Hippocampal formation (tissue), 2 donors: ENCODE measurements at places on chromosomes 6 and 20.
A peak's percentile ranks its signal among the peaks of the same experiment; 100 is the strongest.

GRCh38 chr6:43713643-43714310 is 26.2 kb upstream of the MRPS18A start:
- DNase-seq, result no peak

DNA sequence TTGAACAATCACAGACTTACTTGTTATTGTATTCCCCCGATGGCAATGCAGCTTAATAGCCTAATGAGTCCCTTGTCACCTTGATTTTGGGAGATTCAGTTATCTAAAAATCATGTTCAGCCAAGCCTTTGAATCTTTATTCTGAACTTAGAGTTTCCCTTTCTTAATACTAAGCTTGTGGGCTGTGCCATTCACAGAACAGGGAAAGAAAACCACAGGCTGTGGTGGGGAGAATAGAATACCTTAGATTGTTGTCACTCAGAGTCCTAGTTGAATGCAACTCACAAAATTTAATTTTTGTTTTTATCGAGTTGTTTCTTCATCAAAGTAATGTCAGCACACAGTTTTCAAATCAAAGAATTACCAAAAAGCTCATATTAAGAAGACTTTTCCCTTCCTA is 37.4 kb downstream of the RFPL4B start:
- no peak for DNase-seq

- no peak for DNase-seq
Measured at GRCh38 chr6:147947521-147947920, 395.1 kb upstream of the SASH1 start.

DNA sequence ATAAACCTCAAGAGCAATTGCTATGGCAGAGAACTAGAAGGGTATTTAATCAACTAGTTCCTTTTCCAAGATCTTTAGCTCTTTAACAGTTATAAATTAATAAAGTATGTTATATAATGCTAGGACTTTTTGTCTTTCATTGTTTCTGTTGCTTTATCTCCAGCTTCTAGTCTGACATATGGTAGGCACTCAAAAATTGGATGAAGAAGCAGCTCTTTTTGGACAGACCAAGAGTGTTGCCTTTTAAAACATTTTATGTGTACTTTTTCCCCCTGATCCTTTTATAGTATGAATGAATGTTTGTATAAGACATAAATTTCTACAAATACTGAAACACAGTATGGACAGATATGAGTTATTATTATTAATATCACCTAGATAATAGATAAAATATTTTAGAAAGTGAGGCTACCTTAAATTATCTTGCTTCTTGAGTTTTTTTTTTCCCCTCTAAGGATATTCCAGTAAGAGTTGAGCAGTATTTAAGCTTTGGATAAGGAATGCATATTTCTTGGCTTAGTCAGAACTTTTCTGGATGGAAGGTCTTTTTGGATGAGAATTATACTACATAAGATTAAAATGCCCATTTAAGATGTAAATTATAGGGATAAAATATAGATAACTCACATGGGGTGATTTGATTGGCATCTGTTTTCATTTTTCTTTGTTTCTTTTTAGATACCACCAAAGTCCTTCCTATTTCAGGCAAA is 16.6 kb downstream of the LAMA2 start:
- no peak for DNase-seq

- DNase-seq, result no peak
Measured at GRCh38 chr6:142926177-142926493, 18.8 kb downstream of the HIVEP2 start.

DNA sequence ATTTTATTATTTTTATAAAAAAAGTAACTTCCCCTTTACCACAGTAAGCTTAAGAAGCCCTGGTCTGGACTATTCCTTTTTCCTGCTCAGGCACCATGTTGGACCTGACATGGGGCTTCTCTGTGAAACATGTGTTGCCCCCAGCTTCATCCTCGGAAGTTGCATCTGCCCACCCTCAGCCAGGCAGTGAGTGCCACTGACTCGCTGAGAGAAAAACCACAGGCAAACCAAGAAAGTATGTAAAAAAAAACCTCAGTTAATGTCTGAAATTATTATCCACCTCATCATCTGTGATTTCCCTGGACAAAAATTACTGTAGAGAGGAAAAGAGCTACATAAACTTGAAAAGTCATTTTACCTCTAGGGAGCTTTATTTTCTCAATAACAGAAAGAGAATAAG is 109.9 kb upstream of the MCHR2 start:
- DNase-seq, result no peak

DNA sequence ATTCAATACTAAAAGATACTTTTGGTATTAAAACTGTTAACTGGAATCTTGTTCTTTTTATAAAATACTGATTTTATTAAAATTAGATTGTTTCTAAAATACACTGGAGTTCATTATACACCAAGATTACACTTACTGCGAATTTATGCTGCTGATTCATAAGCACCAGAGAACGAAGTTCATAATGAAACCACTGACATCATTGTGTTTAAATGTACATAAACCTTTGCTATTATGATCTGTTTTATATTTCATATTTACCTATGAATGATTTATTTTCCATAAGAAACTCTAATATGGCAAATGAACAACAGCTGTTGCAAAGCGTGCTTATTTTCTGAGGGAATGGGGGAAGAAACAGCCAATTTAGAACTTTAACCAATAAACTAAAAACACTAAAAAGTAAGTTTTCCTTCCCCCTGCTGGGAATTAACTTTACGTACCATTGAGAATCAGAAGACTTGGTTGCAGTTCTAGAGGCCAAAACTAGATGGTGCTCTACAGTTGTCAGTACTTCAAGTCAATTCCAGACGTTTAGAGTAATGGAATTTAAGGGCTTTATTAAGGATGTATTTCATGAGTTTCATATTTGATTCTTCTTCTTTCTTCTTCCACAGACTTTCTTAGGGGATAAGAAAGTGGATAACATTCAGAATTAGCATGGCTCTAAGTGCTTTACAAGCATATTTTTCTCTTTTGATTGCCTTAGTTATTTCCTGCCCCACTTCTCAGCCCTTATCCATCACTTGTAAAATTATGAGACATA is 30.8 kb upstream of the COL19A1 start:
- DNase-seq, result peak; percentile 67

- no peak for DNase-seq
Measured at GRCh38 chr6:30394139-30394538, 49.2 kb downstream of the RPP21 start.

- DNase-seq, result no peak
Measured at GRCh38 chr6:106974999-106975737, 639 bp upstream of the CD24 start.

- no peak for DNase-seq
Measured at GRCh38 chr20:62233684-62234083, 4.6 kb upstream of the OSBPL2 start.

DNA sequence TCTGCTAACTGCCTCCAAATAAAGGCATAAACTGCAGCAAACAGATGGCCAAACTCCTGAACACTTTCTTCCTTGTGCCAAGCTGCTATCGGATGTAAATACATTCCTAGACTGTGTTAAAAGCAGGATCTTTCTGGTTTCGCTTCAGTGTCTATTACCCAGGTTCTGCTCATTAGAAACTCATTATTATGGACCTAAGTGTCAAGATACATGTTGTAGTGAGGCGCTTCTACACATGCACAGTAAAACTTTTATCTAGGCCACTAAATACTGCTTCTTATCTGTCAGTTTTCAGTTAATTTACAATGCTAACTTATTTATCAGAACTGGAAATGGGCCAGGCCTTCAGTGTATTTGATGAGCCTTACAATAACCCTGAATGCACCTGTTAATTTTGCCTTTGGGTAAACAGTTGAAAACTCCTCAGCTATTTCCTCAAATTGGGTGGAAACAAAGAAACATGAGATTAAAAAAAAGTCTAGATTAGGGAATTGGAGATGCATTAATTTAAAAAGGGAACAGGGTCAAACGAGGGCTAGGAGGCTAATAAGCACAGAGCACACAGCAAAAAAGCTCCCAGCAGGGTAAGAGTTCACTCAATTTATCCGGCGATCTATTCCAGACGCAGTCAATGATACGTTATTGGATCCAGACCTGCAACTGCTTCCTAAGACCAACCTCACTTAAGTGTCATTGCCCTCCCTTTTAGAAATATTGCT is 240.6 kb downstream of the FOXC1 start:
- no peak for DNase-seq

DNA sequence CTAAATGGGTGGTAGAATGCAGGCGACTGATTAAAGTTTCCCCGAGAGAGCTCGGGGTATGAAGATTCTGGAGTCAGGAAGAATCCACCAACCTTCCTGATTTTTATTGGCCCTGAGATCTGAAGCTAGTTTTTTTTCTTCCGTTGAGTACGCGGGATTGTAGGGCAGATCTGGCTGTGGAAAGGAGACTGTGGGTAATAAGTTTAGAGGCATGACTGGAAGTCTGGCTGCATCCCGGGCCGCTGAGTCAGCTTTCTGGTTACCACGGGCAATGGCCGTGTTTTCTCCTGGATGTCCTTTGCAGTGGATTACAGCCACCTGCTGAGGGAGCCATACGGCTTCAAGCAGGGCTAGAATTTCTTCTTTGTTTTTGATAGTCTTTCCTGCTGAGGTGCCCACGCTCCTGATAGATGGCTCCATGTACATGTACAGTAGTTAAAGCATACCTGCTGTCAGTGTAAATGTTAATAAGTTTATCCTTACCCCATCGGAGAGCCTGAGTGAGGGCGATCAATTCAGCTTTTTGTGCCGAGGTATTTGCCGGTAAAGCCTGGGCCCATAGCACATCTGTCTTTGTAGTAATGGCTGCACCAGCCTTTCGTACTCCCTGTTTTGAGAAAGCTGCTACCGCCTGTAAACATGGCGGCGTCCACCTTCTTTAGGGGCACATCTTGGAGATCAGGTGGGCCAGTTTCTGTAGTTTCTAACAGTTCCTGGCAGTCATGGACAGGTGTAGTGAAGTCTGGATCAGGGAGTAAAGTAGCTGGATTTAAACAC is 154.0 kb downstream of the TRIM27 start:
- DNase-seq, result no peak

DNA sequence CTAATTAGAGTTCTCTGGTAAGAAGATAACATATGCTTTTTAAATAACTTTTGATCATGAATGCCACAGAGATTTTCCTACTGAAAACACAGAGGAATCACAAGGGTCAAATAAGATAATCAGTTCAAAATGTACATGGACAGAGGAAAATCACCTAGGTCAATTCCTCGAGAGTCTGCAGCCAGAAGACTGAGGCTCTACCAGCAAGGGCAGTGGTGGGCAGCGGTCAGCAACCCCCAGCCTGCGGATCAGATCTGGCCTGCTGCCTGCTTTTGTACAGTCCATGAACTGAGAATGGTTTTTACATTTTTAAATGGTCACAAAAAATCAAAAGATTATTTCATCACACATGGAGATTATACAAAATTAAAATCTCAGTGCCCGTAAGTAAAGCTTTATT is 79.0 kb downstream of the FYN start:
- no peak for DNase-seq

GRCh38 chr6:30136570-30137286 is 788 bp downstream of the TRIM40 start:
- no peak for DNase-seq

DNA sequence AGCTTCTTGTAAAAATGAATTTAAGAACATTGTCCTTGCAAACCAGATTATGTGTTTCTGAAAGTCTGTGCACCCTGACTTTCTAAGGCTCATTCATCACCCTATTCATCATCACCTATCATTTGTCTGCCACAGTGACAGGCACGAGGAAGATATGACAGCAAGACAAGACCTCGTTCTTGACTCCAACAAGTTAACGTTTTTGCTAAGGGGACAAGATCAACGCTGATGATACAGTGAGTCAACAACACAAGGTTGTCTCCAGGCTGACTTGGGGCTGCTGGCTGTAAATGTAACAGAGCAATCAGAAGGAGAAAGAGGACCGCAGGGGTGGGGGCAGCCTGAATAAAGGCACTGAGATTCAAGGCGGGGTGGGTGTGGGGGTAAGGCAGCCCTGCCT is 94.2 kb downstream of the FOXC1 start:
- DNase-seq, result no peak

DNA sequence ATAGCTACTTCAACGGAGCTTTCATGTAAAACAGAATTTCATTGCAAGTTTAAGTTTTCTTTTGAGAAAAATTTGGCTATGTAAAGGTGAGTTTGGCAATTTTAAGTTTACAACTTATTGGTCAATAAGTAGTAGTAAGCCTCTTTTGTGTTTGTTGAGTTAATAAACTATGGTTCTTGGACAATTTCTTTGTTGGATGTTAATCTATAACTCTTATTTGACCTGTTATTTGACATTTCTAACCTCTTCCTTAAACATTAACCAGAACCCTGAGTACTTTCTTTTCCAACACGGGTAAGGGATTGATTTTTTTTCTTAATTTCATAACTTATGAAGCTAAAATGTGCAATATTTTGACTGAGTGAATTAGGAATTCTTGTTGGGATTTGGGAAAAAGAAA is 354.4 kb downstream of the PRKN start:
- no peak for DNase-seq

GRCh38 chr20:42740226-42740870 is 449.4 kb downstream of the PTPRT start:
- no peak for DNase-seq

DNA sequence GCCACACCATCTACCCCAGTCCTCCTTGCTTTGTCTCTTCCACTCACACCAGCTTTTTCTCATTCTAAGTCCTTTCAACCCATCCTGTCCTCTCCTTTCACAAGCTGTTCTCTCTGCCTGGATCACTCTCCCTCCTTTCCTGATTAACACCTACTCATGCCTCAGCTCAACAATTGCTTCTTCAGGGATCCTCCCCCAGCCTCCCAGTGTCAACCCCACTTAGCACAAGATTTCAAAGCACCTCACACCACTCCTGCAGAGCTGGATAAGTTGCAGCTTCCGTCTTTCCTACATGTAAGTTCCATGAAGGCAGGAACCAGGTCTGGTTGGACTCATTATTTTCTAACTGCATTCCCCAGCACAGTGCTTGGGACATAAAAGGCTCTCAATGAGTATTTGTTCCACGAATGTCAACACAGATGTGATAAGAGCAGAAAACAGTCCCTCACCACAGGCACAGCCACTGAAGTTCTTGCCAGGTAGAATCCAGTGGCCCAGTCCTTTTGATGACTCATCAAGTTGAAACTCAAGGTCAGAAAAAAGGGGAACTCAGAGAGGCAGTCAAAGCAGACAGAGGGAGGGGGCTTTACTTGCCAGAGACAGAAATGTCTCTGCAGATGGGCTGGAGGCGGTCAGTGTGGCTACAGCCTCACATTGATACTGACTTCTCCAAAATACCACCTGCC is 193.4 kb upstream of the PRDM1 start:
- DNase-seq, result no peak

GRCh38 chr6:11358904-11359830 is 126.7 kb upstream of the NEDD9 start:
- no peak for DNase-seq
